Skeletal muscle cell (primary cell): ENCODE measurements at places on chromosomes 7 and 10.
A peak's percentile ranks its signal among the peaks of the same experiment; 100 is the strongest.

DNA sequence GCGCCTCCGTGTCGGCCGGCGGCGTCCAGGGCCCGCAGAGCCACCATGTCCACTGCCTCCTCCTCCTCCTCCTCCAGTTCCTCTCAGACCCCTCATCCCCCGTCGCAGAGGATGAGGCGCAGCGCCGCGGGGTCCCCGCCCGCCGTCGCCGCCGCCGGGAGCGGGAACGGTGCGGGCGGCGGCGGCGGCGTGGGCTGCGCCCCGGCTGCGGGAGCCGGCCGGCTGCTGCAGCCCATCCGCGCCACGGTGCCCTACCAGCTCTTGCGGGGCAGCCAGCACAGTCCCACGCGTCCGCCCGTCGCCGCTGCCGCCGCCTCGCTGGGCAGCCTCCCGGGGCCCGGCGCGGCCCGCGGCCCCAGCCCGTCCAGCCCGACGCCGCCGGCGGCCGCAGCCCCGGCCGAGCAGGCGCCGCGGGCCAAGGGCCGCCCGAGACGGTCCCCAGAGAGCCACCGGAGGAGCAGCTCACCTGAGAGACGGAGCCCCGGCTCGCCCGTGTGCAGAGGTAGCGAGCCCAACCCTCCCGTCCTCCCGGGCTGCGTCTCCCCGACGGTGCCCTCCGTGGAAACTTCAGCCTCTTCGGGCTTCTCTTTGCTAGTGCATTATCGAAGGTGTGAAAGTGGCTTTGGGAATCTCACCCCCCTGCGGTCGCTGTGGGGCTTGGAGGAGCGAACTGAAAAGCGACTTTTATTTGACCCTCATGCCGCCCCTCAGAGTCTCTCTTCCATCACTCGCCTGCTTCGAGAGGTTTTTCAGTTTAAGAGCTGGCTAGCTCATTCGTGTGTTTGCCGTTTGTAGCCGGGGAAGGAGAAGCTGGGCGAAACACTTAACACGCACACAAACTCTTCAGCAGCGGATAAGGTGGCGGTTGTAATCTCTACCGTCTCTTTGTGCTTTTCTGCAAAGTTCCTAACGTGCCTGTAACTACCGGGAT is 975 bp downstream of the GLCCI1 start:
- DNase-seq: no peak

DNA sequence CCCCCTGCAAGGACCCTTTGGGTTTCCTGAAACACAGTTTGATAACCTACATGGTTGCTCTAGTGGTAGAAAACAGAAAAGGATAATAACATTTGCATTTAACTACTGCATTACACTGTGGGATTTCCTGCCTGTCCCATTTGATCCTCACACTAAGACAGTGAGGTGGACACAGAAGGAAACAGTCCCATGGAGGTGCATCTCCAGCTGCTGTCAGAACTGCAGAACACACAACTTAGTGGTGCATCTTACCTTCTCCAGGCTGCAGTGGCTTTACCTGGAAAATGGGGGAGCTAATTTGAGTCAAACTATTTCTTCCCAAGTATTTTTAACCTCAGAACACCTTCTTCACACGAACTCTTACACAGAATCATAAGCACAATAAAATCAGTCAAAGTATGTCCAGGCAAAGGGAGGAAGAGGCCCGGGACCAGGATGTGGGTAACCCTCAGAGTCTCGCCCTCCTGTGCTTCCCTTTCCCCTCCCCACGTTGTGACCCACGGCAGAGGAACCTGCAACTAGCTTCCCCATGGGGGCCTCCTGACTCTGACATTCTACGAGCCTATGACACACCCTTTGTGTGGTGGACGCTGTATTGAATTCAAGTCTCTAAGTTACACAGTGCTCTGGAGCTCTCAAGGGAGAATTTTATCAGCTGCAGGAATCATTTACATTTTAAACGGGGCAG is 33.7 kb downstream of the SCRN1 start:
- DNase-seq: no peak

DNA sequence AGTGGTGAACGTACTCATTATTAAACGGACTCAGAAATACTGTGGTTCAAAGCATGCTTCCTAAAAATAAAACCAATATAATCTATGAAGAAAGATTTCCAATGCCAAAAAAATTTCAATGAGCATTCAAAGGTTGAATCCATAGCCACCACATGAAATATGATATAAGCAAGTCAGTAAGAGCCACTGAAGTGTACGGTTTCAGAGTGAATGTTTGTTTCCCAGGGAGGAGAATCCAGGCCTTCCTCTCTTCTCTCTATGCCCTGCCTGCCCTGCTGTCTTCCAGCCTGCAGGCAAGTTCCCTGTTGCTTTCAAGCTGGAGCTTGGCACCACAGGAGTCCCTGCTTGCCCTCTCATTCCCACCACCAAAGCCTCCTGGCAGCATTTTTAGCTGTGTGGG is 1171.6 kb upstream of the C7orf33 start:
- DNase-seq: no peak

DNA sequence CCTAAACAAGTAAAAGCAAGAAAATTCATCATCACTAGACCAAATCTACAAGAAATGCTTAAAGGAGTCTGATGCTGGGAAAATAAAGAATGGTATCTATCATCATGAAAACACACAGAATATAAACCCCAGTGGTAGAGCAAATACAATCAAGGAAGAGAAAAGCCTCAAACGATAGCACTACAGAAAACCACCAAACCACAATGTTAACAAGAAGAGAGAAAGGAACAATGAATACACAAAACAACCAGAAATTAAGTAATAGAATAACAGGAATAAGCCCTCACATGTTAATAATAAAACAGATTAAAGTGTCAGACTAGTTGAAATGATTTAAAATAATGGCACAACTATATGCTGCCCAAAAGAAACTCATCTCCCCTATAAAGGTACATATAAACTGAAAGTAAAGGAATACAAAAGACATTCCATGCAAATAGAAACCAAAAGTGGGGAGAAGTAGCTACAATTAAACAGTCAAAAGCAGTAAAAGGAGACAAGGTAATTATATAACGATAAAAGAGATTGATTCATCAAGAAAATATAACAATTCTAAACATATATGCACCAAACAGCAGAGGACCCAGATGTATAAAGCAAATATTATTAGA is 77.3 kb downstream of the JMJD1C start:
- DNase-seq: no peak

DNA sequence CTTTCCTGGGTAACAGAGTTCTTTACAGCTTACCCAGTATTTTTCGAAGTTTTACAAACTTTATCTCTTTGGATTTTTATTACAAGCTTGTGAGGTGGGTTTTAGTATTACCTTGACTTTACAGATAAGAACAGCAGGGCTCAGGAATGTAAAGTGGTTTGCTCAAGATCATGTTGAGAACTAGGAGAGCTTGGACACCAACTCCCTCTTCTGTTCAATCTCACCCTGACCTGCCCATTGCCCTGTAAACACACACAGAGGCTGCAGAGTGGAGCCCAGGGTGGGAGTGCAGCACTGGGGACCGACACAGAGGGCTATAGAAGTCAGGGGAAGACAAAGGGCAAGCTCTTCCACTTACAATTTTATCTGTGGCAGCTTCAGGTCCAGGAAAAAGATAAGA is 4.6 kb upstream of the TSPAN14 start:
- DNase-seq: no peak

- DNase-seq: no peak
Observed at GRCh38 chr7:4836206-4836661, 25.6 kb downstream of the PAPOLB start.

DNA sequence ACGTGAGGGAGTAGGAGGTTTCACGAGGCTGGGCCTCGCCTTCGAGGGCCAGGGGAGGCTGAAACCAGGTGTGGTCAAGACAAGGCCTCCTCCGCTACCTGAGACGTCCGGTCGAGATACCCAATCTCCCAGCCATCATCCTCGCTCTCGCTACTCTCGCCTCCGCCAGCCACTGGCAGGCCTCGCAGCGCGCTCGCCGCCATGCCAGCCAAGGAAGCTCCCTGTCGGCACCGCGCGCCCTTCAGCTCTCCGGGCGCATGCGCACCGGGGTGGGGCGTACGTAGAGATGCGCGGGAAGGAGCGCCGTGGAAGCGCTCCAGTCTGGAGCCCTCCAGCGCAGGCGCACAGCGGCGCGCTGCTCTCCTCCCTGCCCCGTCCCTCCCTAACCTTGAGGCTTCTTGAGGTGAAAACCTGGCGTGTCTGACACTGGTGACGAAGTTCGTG is at the start of gene ASZ1:
ASZ1 (minus strand) TSS at position 236 of the 444 bp plus-strand sequence; CDS start at position 203, 33 bp downstream.
- no peak for DNase-seq

- DNase-seq: no peak
Observed at GRCh38 chr10:67015225-67015624, 89.4 kb downstream of the LRRTM3 start.

- no peak for DNase-seq
Observed at GRCh38 chr7:28748933-28749584, 209.1 kb downstream of the TRIL start.

GRCh38 chr7:48298779-48299178 is 127.5 kb downstream of the ABCA13 start:
- no peak for DNase-seq

- DNase-seq: no peak
Observed at GRCh38 chr7:11294218-11294617, 320.5 kb downstream of the PHF14 start.

DNA sequence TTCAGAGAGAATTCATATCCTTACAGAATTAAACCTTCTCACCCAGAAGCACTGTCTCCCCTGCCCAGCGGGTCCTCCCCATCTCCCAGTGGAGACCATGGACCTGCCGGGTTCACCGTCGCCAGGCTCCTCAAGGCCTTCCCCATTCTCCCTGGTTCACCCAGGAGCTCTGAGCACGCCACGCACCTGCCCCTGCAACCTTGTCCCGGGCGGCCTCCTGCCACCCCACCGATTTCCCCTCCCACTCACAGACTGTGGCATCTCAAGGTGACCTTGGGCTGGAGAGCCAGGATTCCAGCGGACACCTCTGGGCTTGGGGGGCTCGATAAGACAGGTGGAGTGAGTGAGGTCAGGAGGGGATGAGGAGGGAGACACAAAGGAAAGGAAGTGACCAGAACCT is 135.3 kb downstream of the PTPRN2 start:
- no peak for DNase-seq

DNA sequence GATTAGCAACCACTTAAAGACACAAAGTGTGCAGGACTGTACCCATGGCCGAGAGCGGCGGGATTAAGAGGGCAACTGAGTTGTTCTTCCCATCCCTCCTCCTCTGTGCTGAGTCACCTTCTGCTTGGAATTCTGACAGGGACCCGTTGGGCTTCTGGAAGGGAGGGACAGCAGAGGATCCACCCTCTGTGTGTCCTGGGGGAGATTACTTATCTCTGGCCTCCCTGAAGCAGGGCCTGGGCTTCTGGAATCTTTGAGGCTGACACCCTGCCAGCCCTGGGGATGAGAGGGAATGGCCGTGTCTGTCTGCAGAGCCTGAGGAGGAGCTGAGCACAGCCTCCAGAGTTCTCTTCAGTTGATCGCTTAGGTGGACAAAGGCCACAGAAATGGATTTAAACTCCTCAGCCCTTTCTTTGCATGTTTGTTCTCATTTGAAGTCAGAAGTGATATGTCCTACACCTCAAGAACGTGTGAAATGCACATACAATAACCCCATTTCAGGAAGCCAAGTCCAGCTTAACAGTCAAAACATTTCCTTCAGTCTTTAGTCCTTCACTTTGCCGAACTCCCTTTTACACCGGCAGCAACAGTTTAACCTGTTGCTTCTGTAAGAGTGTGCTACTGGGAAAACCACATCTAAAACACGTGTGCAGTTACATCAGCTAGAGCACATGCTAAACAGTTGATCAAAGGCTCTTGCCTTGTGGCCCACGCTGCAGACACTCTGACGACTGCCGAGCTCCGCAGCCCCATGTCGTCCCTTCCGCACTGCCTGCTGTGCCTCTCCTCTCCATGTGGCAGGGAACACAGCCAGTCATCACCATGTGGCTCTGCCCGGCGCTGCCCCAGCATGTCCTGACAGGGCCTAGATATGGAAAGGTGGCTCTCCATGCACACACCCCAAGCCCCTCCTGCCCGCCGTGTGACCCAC is 55.7 kb downstream of the IKZF1 start:
- no peak for DNase-seq

DNA sequence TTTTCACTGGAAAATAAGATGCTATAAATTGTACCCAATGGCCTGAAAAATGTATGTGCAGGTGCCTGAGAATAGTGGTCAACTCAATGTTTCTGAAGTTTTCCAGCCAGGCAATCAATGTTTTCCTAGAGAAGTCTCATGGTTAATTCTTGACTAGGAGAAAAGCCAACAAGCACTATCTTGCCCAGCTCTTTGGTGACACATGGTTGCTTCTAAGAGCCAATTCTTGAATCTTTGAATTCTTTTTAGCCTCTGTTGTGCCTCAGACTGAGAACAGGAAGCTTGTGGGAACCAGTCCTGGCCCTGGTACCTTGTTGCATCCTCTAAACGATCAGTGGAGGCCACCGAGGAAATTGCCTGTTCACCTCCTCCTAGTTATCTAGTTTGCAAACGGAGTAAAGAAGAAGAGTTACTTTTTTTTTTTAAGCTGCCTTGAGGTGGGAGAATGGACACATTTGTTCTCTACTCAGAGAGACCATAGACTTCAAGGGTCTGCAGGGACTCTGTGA is 144.0 kb upstream of the MKLN1 start:
- DNase-seq: no peak

DNA sequence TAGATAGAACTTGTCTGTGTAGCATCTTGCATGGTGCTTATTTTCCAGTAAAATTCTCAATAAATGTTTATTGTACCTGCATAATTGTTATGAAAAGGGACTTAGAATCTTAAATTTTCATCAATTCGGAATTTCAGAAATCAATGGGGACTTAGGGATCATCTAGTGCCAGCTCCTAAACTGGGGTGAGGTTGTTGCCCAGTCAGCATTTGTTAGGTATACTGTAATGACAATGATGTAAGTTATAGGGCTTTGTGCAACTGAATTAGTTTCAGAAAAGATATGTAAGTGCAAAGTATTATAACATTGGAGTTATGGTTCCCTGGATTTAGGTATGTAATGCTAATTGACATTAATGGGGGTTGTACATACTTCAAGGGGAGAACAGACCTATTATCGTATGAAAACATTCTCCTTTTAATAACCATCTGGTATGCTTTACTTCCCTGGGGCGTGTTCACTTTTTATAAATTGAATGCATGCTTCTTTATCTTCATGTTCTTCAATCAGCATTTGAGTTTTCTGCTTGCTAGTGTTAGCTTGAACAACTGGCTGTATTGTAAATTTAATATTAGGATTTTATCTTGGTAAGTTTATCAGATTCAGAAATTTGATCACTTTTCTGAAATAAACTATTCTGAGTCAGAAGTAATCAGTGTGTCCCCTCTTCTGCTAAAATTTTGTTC is 270.3 kb downstream of the BBS9 start:
- DNase-seq: no peak

- DNase-seq: peak; percentile 62
Observed at GRCh38 chr10:72048450-72049124, 39.8 kb downstream of the SPOCK2 start.

DNA sequence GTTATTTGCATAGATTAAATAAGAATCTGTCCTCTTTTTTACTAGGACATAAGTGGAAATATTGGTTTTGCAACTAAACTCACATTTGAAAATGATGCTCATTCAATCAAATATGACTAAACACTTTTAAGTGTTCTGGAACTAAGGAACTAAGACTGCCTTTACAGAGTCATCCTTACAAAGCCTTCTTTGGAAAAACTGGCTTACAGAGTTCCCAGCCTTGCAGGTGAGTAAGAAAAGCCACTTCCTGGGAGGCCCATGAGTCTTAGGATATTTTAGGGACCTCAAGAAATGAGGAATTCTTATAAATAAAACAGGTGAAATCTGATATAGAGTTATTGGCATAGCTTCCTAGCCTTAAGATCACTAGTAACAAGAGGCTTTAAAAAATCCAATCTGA is 135.5 kb downstream of the ALOX5 start:
- no peak for DNase-seq
